ENCODE measurements at places on chromosomes 1 and 21.

DNA sequence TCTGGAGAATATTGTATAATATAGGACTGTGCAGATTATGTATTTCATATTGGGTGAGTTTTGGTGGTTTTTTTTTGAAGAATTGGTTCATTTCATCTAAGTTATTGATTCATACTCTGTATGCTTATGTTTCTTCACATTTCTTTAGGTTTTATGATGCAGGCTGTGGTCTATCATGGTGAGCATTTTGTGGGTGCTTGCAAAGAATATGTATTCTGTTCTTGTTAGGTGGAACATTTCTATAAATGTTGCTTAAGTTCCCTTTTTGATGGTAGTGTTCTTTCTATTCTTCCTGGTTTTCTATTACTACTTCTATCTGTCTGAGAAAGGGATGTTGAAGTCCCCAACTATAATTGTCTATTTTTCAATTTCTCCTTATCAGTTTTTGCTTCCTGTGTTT, 42.6 kb downstream of the PKN2 start:
- no peak for DNase-seq

DNA sequence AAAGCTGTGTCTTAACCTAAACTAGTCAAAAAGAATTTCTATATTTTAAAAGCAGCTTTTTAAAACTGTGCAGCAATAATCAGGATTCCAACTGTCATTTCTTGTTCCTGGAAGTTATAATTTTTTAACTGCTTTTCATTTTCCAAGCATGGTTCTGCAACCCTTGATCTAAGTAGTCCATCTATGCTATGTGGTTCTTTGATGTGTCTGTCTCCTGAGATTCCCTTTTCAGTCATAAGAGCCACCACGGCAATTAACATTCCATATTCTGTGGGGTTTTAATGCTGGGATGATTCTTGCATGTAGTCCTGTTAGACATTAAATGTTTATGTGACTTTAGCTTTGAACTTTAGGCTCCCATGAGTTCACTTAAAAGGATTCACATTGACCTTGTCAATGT, 220.4 kb downstream of the TPR start:
- DNase-seq, result peak; percentile 8

GRCh38 chr1:99707535-99708142, 58.8 kb downstream of the FRRS1 start:
- DNase-seq, result peak; percentile 62

DNA sequence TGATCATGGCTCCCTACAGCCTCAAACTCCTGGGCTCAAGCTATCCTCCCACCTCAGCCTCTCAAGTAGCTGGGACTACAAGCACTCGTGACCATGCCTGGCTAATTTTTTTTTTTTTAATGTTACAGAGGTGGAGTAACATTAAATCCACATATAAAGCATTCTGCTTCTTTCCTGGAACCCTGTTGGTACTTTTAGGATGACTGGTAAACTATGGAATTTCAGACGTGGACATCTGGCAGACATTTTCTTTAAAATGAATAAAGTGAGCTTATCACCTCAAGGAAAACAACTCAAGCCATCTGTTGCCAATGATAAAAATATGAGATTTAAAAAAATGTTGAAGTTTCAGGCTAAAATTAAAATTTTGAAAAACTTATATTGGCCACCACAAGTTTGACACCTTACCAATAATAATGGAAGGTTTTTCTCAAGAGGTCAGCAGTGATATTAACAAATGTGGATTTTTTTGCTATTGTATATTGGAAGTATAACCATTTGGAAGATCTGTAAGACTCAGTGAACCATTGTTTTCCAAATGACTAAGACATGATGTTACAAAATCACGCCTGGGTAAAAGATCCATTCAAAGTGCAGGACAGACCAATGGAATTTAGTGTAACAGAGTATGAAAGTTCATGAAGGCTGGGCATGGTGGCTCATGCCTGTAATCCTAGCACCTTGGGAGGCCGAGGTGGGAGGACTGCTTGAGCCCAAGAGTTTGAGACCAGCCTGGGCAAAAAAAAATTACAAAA, 52.7 kb upstream of the EIF4G3 start:
- DNase-seq, result peak; percentile 56

DNA sequence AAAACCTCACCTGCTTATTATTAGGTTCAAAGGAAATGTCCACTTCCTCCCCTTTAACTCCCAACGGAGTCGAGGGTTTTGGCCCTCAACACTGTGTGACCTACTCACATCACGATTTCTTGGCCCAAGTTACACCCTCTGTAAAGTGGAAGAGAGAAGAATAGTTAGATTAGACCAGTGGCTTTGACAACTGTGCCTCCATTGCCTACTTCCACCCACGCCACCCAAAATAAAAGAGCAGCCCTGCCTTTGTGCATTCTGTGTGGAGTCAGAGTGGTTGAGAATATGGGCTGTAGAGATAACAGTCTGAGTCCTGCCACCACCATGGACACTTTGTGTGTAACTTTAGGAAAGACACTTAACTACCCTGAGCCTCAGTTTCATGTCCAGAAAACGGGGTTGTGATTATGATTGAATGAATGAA, 4.1 kb upstream of the HDGF start:
- no peak for DNase-seq

DNA sequence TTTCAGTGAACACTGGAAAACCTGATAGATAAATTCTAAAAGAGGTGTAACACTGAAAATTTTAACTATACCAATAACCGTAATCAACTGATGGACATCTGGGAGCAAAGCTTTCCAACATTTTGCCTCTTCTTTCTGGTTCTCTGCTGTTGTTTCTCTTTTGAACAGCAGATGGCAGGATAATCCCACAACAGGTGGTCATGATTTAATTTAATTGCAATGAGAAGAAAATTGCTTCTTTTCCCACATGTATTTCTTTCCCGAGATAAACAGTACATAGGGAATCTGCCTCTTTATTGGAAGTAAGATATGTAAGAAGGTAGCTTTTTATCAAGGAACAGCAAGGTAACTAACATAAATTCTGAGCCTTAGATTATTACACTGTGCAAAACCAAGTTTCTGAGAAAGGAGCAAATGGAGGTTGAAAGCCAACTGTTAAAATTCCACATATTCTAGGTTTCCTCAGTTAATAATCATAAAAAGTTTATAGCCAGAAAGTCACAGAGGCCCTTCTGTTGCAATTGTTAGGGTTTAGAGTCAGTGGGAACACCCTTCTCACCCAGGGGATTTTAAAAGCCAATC, 72.9 kb downstream of the RPS6KA1 start:
- peak; percentile 72 for DNase-seq

GRCh38 chr1:212769459-212770167, 22.0 kb downstream of the NSL1 start:
- no peak for DNase-seq

DNA sequence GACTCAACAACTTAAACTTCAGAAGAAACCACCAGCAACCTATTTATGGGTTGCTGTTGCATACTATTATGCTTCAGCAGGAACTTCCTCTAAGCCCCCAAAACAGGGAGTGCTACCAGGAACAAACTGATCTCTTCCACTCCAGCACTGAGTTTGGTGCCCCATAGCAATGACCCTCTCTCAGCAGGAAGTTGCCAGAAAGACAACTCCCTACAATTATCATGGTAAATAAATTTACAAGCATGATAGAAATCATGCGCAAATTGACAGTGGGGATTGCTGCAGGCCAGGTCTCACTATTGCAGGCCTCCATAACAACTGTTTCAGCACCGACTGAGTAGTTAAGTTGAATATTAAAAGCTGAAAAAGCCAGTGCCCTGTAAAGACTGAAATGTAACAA, 180.6 kb downstream of the PLA2G4A start:
- DNase-seq, result no peak

Measured in EL (cell line).